Kasumi-1 (cell line): ENCODE measurements at places on chromosomes 7 and 10.

DNA sequence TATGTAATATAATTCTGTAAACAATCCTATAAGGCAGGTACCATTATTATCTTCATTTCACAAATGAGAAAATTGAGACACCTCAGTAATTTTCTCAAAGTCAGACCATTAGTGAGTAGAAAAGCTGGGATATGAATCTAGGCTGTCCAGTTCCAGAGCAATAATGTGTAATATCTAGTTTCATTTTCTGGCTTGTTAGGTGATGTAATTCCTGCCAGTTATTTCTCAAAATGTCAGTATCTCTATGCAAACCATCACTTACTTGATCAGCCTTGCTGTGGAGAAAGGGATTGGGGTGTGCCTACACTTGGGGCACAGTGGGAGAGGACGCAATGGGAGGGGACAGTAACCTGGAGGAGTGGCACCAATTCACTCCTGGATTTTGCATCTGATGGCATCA is 157.5 kb downstream of the LYZL1 start:
- no peak for DNase-seq

DNA sequence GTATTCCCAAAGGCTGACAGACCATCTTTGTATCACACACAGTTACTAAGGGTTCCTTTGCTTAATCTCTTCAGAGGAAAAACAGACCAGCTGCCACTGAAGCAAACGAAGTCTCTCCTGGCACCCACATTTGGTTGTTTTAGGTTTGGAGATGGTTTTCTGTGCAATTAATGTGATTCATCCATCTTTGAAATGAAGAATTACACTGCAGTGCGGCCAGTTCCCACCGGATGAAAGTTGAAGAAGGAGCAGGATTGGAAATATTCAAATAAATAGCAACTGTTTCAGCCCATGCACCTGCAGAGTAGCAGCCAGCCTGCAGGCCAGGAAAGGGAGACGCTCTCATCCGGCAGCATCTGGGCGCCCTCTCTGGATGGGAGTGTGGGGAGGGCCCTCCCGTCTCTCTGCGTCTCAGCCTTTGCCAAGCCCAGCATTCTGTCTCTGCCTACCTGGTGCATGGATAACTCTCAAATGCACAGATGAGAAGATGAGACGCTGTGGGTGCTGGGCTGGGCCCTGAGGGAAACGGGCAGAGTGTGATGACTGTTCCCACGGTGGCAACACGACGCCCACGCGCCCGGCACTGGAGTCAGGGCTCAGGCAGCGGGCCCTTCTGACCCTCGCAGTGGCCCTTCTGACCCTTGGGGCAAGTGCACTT is 214.0 kb downstream of the PTPRN2 start:
- DNase-seq, result no peak

DNA sequence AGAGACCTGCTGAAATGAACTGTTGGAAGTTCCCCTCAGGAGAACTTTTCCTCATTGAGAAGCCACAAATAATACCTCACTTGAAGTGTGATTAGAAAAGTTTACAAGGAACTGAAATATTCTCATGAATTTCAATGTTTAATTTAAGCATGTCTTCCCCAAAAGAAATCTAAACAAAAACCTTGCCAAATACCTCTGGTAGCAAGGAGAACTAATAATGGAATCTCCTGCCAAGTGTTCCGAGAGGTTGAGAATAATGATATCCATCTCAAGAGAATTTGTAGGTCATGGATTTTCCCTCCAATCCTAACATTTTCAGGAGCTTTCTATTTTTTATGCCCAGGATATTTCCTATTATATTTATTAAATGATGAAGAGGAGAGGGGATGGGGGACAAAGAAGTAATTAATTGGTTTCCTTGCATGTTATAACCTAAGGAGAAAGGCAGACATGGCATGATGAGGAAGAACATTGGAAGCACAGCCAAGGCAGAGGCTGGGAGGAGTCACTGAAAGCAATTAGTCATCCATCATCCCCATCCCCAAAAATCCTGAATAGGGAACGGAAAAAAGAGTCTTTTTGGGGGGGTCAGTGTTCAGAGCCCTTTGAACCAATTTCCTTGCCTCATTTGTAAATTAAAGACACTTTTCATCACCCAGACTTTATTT is 93.6 kb upstream of the IL6 start:
- DNase-seq, result no peak

GRCh38 chr10:11303361-11304170 is 285.9 kb downstream of the CELF2 start:
- no peak for DNase-seq

DNA sequence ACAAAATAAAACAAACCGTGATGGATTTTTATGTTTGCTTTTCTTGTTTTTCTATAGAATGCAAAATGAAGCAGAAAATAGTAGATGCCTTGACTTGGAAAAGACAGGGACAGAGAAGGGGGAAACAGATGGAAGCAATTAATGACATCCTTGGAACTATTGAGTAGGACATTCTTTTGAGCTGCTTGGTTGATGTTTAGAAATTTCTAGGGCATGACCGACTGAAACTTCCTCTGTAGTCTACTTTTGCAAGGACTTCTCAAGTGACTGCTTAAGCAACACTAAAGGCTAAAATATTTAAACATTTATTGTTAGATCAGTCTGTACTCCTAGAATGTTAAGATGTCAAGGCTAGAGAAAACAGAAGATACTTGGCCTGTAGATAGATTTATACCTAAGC is 49.4 kb downstream of the VCL start:
- peak; percentile 41 for DNase-seq

GRCh38 chr10:52639652-52640051 is 132.9 kb downstream of the MBL2 start:
- no peak for DNase-seq

DNA sequence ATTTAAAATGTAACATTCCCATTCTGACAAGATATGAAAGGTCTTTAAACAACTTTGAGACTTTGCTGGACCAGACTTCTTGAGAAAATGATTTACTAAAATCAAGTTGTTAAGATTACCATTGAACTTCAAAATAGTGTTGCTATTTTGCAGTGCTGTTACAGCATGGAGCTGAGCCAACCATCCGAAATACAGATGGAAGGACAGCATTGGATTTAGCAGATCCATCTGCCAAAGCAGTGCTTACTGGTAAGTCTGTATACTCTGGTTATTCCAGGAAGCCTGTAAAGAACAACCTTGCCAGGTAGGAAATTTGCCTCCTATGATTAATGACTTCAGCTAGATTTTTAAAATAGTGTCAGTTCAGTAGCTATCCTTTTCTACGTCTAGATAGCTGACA is 18.8 kb downstream of the TNKS2 start:
- DNase-seq, result no peak

DNA sequence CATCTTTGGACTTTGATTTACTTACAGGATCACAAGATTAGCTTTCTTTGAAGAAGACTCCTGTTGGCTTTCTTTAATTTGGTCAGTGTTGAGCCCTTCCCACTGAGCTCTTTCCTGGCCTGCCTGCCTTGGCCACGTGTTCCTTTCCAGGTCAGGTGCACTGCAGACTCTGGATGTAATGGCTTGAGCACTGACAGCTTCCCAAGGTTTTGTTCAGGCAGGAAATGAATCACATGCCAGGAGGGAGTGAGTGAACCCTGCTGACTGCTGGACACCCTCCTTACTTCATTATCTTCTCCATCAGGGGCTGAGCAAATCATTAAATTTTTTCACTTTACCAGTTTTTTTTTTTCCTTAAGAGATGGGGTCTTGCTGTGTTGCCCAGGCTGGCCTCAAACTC is 29.8 kb downstream of the SNX10 start:
- no peak for DNase-seq
